MM.1S (cell line): ENCODE measurements at places on chromosomes 4 and X.
A peak's percentile ranks its signal among the peaks of the same experiment; 100 is the strongest.

DNA sequence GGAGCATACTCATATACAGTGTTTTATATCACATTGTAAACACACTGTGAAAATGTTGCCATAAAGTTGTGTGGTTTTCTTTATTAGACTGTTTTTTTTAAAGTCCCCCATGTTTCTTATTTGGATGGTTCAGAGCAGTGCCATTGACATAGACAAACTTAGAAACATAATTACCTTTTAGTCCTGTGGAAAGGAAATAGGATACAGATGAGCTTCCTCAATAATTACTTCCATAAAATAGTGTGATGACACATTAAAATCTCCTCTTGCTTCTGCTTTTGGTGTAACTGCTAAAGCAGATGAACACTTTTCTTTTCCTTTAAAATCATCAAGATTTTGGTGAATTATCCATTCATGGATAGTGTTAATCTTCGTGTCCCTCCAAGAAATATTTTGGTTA, 52.9 kb upstream of the LIMCH1 start:
- no peak for DNase-seq

DNA sequence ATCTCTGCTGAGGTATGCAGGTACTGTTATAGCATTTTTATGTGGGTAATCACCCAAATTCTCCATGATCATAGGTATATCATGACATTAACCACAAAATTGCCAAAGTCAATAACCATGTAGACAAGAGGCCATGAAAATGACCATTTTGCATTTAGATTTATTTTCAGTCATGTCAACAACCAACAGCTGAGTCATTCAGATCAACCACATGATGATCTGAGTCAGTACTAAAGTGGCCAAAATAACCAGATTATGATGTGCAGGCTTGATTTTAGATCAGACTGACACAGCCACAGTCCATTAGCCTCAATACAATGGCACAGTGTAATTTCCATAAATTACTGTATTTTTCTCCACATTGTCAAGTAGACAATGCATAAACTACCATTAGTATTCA, 240.5 kb downstream of the GRIA3 start:
- DNase-seq, result no peak

DNA sequence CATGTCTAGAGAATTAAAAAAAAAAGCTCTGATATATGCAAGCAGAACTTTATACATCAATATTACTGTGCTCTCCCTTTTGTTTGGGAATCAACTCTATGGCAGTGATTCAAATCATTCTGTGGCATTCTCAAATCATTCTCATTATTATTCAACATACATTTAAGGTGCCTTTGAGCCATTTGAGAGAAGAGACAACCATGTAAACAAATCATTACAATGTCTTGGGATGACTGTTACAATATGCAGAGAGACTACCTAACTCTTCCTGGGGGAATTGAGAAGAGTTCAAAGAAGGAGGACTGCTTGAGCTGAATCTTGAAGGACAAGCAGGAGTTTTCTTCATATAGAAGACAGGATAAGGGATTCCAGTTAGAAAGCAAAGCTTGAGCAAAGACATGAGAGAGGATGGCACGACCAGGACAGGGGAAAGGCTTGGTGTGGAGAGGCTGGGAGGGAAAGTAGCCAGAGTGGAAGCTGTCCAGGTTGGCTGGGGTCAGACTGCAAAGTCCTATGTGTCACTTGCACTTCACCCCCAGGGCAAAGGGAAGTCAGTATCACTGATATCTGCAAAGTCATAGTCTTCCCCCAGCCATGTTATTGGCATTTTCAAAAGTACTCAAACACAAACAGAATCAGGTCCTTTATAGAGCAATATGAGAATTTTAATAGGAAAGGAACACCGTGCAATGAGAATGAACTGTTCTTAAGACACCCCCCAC, 9.0 kb downstream of the SEC24D start:
- DNase-seq, result no peak

GRCh38 chrX:13489454-13489853, 79.9 kb upstream of the EGFL6 start:
- DNase-seq, result no peak

GRCh38 chr4:170591076-170591475, 501.3 kb upstream of the AADAT start:
- DNase-seq, result no peak

DNA sequence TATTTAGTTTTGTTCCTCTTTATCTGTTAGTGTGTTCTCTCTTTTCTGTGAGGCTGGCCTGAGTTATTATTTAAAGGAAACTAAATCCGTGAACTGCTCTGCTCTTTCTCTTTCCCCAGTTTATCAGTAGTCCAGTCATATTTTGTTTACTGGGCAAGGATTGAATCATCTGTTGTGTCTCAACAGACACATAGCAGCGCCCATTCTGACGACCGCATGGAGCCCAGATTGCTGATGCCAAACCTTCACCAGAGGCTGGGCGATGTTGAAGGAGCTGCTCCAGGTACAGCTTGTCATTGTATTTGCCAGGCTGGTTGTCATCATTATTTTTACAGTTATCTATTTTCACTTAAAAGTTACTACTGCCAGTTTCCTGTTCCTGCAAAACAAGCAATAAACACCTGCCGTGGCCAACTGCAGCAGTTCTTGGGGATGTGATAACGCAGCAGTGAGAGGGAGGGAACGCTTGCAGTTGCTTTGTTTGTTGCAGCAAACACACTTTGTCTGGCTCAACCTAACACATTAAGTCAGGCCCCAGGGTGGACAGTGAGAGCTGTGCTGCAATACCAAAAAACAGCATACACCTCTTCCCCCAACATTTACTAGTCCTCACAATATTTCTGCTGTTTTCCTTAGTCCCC, 10.1 kb downstream of the REELD1 start:
- DNase-seq, result no peak

- no peak for DNase-seq
These were observed 77.0 kb downstream of the PAPSS1 start for GRCh38 chr4:107643021-107643420.

DNA sequence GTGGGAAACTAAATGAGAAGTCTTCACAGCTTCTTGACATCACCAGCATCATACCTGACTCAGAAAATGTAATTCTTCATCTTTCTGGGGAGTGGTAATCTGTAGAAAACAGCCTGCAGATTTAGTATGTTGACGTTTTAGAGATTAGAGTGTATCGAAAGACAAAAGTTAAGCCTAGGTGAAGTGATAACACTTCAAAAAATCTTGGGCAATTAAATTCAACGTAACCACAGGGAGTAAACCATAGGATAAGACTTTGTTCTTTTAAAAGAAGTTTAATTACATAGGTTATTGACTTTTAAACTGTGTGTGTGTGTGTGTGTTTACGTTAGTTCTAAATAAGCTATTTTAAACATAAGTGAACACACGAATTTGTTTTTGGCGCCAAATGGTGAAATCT, 1.8 kb upstream of the CXCL5 start:
- DNase-seq, result no peak

DNA sequence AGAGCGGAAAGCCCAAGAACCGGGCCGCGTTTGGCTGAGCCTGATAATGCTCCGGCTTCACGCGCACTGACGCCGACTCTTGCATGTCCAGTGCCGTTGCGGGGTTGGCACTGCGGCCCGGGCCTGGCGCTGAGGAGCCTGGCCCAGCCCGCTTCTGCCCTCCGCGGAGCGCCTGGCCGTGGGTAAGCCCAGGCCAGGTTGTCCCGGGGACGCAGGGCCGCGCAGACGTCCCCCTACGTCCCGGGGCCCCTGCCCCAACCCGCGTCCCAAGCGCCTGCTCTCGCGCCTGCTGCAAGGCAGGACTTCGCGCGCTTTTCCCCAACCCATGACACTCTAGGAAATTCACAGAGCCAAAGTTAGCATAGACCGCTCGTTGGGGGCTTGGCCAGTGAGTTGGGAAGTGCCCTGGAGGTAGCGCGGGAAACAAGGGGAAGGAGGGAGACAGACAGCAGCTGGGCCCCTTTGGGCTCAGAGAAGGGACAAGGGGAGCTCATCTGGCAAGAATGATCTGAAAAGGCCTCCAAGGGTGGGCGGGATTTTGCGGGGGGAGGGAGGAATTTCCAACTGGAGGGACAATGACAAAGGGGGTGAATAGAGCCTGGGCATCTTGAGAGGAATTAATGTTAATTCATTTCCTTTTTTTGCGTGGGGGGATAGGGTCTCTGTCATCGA, 665 bp upstream of the LRPAP1 start:
- no peak for DNase-seq

DNA sequence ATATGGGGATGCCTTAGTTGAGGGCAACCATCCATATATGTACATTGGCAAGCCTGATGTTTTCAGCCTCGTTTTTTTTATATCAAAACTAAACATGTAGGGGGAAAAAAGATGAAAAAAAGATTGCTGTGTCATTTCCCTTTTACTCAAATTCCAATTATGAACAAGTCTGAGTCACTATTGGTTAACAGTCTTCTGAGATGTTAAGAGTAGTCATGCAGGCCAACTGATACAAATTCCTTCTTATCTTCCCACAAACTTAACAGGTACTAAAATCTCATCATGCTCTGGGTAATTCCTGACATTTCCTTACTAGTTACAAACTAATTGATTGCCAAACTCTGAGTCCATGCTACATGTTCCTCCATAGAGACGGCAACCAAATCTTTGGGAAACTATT, 222.1 kb downstream of the FRMPD4 start:
- DNase-seq, result no peak

DNA sequence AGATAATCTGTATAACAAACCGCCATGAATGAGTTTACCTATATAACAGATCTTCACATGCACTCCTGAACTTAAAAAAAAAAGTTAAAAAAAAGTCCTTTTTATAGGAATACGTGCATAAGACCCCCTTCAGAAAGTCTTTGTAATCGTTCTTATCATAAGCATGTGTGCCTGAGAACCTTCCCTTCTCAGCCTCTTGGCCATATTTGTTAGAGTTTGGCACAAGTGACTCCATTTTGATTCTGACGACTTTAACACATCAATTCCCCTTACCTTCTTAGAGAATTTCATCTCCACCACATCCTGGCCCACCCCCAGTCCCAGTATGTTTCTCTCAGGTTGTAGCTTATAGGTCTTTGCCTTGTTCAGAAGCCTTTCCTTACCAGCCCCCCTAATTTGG, 16.0 kb upstream of the ANXA5 start:
- no peak for DNase-seq

DNA sequence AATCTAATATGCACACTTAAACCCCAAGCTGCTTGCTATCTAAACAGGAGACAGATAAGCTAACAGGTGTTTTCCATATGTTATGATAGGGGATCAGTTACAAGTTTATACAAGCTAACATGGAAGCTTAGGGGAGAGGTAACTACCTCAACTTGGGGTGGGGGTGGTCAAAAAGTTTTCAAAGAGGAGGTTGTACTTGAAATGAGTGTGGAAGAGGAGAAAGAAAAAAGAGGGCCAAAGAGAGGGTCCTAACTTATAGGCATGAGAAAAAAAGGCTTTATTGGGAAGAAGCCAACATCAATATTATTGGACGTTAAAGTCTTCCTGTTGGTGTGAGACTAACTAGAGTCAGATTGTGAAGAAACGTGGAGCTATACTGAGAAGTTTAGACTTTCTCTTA, 205.9 kb downstream of the NDST4 start:
- DNase-seq, result no peak

DNA sequence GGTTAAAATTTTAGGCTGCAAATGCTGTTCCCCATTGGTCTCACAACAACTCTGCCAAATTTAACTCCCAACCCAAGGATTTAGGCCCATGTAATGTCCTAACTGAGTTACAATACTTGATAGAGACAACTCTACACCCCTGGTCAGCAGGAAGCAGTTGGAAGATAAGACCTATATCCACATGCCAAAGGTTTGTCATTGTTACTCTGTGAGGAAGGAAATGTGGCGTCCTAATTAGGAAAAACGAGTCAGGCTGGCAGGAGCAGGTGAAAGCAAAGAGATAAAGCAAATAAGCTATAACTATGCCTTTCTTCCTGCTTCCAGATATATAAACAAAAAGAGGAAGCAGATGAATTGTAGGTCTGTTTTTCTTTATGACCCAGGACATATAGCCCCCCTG, 69.1 kb downstream of the SPIN4 start:
- no peak for DNase-seq

- DNase-seq, result no peak
These were observed 105.8 kb upstream of the DCLK2 start for GRCh38 chr4:149972407-149972806.

GRCh38 chrX:23901805-23902204, 5.9 kb downstream of the APOO start:
- peak; percentile 50 for DNase-seq
